ENCODE measurements at places on chromosomes 12 and 14.

DNA sequence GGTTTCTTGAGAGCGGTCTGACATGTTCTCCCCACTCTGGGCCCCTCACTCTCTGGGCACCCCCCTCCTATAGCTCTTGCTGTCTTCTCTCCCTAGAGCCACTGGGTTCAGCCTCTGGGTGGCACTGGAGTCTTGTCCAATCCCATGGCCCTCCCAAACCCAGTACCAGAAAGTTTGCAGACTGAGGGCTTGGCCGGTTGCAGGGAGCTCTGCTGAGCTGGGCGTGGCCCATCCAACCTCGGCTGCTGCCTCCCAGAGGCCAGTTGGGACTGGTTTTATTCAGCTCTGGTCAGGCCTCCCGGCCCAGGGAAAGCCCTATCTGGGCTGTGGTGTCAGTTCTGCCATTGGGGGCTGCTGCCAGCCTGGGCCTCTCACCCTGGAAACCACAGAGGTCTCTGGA is 37.9 kb downstream of the ISCA2 start:
- no peak for DNase-seq

DNA sequence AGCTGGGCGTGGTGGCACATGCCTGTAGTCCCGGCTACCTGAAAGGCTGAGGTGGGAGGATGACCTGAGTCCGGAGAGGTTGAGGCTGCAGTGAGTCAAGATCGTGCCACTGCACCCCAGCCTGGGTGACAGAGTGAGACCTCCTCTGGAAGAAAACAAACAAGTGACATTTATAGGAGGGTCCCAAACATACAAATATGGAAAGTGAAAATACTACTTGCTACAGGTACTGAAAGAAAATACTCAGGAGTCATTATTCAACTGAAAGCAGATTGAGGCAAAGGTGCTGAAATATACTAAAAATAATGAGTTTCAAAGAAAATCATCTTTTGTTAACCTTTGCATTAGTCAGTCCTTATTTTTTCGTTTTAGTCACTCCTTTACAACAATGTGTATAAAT is 53.5 kb downstream of the ETV6 start:
- DNase-seq = no peak

- DNase-seq = no peak
These were observed 34.4 kb upstream of the PSMA6 start for GRCh38 chr14:35257809-35258208.

- DNase-seq = no peak
These were observed 8.6 kb downstream of the TMEM179 start for GRCh38 chr14:104595911-104596450.

GRCh38 chr12:125340791-125341190 is 275.6 kb downstream of the AACS start:
- no peak for DNase-seq

DNA sequence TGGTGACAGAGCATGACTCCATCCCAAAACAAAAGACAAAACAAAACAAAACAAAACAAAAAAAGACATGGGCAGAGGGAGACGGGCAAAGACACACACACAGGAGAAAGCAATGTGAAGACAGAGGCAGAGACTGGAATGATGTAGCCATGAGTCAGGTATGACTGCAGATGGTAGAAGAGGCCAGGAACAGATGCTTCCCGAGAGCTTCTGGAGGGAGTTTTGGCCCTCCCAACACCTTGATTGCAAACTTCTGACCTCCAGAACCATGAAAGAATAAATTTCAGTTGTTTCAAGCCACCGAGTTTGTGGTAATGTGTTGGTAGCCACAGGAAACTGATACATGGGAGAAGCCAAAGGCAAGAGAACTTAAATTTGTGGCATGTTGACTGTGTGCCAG is 27.1 kb downstream of the VWF start:
- DNase-seq = no peak

DNA sequence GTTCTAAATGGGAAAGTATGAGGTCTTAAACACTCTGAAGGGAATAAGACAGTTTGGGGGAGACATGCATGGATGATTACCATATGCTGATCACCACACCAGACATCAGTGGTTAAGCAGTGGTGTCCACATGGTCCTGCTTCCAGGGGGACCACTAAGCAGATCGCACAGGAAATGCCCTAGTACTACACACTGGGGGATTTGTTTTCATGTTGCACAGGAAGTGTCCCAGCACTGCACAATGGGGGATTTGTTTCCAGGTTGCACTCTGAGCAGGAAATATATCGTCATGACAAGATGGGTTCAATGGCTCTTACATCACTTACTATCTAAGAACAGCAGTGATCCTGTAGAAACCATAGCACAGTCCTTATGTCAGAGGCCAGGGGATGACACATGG is 245.5 kb downstream of the BCL11B start:
- no peak for DNase-seq

DNA sequence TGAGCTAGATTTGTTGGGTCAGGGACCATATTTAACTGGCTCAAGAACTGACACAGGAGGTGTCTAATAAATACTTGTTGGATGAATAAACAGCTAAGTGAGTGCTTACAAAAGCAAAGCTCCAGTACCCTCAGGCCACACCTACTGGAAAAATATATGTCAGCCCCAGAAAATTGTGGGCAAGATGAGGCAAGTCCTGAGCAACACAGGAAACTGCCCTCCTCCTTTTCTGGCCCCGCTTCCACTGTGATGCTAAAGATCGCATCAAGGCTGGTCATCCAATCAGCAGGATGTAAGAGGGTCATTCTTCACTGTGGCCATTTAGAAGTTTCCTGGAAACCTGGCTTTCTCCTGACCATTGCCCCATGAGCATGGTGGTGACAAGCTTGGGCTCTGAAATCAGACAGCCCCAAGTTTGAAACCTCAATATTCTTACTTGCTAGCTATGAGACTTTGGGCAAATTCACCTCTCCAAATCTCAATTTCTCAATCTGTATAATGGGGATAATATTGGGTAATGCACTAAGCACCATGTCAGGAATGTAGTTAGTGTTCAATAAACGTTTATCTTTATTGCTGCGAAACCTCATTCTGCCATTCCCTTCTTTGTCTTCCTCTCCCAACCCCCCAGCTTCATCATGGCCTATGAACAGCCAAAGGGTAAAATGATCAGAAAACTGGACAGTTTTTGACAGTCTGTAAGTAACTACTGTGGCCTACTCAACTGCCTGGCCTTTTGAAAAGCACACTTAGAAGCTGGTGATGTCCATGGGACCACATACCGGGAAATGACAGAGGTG is 139.3 kb upstream of the PZP start:
- no peak for DNase-seq

GRCh38 chr14:99320105-99320572 is 48.1 kb upstream of the BCL11B start:
- peak; percentile 44 for DNase-seq

GRCh38 chr12:65742018-65743010 is 82.0 kb upstream of the HMGA2 start:
- no peak for DNase-seq

DNA sequence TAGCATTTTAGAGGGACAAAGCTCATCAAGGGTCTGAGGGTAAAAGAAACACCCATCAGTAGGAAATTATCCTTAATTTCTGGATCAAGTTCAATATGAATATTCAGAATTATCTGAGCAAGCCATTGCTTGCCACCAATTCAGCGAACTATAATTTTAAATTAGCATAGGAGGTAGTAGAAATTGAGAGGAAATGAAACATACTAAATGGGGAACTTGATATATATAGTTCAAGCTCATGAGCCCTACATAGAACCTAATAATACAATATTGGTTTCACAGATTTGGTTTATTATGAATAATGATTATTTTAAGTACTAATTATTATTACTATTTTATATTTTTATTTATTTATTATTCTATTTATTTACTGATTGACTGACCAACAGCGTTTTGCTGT is 42.1 kb upstream of the GXYLT1 start:
- no peak for DNase-seq

GRCh38 chr12:89710873-89711750 is 2.5 kb upstream of the ATP2B1 start:
- no peak for DNase-seq
